ENCODE measurements at places on chromosomes 6 and 20. TPM values are rescaled to one million over a fixed set of nuclear protein-coding genes. Genes with fewer than 3 reads are reported as not detected.

Gene NKAIN4
- not detected for total RNA-seq

GRCh38 chr6:47737406-47737805 lies 39.0 kb downstream of the ADGRF4 start:
- H3K4me1 ChIP-seq: no peaks in the 10 kb centered on the region
- H3K36me3 ChIP-seq: no peaks in the 10 kb centered on the region
- H3K27ac ChIP-seq: no peak overlapping the region
- H3K27me3 ChIP-seq: peaks cover 4% of the 10 kb centered on the region
- DNase-seq: no peak
- H3K4me3 ChIP-seq: no peak overlapping the region

DNA sequence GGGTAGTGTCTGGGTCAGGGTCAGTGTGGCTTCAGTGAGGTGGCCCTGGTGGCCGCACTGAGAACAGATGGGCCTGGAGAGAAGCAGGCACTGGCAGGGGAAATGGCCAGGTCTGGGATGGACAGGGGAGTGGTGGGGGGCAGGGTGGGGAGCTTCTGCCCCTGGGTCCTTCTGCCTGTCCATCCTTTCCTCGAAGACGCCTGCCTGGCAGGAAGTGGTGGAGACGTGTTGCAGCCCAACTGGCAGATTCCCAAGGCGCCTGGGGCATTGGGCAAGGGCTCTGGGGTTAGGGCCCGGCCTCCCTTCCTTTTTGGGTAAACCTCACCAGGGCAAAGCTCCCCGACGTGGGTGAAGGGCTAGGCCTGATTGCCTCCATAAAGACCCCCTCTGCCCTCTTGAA lies 10.4 kb downstream of the SRC start:
- H3K4me1 ChIP-seq: no peaks in the 10 kb centered on the region
- no peak overlapping the region for H3K4me3 ChIP-seq
- DNase-seq: no peak
- no peaks in the 10 kb centered on the region for H3K36me3 ChIP-seq

GRCh38 chr20:35187584-35188190 lies 15.8 kb downstream of the PROCR start:
- no peaks in the 10 kb centered on the region for H3K36me3 ChIP-seq
- no peak for DNase-seq
- H3K27me3 ChIP-seq: no peaks in the 10 kb centered on the region
- H3K4me1 ChIP-seq: no peaks in the 10 kb centered on the region

- H3K36me3 ChIP-seq: no peaks in the 10 kb centered on the region
- H3K4me1 ChIP-seq: no peaks in the 10 kb centered on the region
- H3K4me3 ChIP-seq: no peak overlapping the region
- no peak for DNase-seq
- H3K27ac ChIP-seq: no peak overlapping the region
Measured at GRCh38 chr6:108254433-108255410, 6.1 kb downstream of the SNX3 start.

DNA sequence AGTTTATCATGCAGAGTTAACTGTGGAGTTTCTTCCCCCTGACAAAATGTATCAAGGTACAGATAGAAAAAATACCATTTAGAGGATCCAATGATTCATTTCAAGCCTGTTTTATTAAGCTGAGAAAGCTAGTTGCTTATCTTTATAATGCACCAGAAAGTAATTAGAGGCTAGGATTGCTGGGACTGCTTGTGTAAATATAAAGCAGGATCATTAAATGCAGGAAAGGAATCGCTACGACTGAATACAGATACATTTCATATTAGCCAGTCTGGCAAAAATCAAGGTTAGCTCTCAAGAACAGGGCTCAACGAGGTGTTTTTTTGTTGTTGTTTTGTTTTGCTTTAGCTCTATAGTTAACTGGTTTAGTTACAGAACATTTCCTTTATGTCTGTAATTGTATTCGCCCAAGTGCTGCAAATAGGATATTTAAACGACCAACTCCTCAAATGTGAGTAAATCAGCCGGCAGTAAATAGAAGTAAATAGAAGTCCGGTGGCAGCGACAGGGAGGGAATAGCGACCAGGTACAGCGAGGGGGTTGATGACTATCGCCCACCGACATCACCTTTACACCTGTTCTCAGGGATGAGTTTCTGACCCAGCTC lies 748 bp downstream of the UBE2J1 start:
- peaks cover 26% of the 10 kb centered on the region for H3K4me1 ChIP-seq
- DNase-seq: no peak
- H3K36me3 ChIP-seq: peaks cover 7% of the 10 kb centered on the region
- H3K4me3 ChIP-seq: peak overlapping the region; percentile 67
- H3K27me3 ChIP-seq: no peaks in the 10 kb centered on the region

DNA sequence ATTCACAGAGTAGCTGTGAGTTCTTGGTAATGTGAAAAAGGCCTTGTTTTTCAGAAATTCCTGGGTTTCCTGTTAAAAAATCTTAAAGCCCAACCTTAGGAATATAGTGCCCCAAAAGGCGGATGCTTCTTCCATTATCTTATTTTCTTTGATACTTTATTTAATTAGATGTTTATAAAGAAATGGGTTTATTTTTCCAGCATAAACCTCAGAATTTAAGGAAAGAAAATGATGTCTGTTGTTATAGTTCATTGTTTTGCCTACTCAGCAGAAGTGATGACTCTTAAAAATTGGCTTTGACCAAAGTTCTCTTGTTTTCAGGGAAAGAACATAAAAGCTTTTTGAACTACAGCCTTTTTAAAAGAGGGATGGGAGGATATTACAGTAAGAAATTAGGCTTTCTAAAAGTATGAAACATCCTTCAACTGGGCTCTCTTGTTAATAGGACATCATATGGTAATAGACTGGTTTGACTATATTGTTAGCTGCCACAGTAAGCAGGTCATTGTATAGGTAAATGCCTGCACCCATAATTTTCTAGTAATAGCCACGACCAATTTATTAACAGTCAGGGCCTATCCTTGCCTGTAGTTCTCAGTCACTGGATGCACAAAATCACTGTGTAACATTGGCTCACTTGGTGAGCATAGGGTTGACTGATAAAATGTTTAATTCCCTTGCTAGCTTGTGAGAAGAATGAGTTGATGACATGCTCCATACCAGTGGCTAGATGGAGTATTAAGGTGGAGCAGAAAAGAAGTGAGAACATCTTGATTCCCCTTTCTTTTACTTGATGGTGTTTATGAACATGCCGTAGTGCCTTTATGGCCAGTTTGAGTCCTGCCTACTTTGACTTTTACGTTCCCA lies 5.2 kb downstream of the SRSF6 start:
- H3K27ac ChIP-seq: no peak overlapping the region
- no peak overlapping the region for H3K4me3 ChIP-seq
- peaks cover 27% of the 10 kb centered on the region for H3K36me3 ChIP-seq

- no peak overlapping the region for H3K4me3 ChIP-seq
- H3K27ac ChIP-seq: no peak overlapping the region
- no peaks in the 10 kb centered on the region for H3K36me3 ChIP-seq
- peaks cover 6% of the 10 kb centered on the region for H3K4me1 ChIP-seq
Measured at GRCh38 chr6:4786996-4787395, 10.8 kb downstream of the CDYL start.

GRCh38 chr6:136609873-136610706 lies 59.9 kb upstream of the MAP7 start:
- no peak overlapping the region for H3K4me3 ChIP-seq
- no peak for DNase-seq
- no peak overlapping the region for H3K27ac ChIP-seq
- no peaks in the 10 kb centered on the region for H3K27me3 ChIP-seq
- H3K36me3 ChIP-seq: peaks cover 6% of the 10 kb centered on the region

- no peaks in the 10 kb centered on the region for H3K4me1 ChIP-seq
- H3K27ac ChIP-seq: no peak overlapping the region
- no peak overlapping the region for H3K4me3 ChIP-seq
- no peak for DNase-seq
- no peaks in the 10 kb centered on the region for H3K36me3 ChIP-seq
Measured at GRCh38 chr6:81938991-81939732, 186.7 kb upstream of the TENT5A start.

Data from naive thymus-derived CD4-positive, alpha-beta T cell (primary cell).